Thyroid gland (tissue), 4 donors: ENCODE measurements at places on chromosomes 12 and 14.

GRCh38 chr12:117552971-117553370 lies 191.5 kb upstream of the NOS1 start:
- peak; percentile 27 for DNase-seq

GRCh38 chr12:21459474-21459873 lies 22.0 kb downstream of the PYROXD1 start:
- DNase-seq: no peak

GRCh38 chr12:125194987-125195386 lies 129.8 kb downstream of the AACS start:
- DNase-seq: no peak

DNA sequence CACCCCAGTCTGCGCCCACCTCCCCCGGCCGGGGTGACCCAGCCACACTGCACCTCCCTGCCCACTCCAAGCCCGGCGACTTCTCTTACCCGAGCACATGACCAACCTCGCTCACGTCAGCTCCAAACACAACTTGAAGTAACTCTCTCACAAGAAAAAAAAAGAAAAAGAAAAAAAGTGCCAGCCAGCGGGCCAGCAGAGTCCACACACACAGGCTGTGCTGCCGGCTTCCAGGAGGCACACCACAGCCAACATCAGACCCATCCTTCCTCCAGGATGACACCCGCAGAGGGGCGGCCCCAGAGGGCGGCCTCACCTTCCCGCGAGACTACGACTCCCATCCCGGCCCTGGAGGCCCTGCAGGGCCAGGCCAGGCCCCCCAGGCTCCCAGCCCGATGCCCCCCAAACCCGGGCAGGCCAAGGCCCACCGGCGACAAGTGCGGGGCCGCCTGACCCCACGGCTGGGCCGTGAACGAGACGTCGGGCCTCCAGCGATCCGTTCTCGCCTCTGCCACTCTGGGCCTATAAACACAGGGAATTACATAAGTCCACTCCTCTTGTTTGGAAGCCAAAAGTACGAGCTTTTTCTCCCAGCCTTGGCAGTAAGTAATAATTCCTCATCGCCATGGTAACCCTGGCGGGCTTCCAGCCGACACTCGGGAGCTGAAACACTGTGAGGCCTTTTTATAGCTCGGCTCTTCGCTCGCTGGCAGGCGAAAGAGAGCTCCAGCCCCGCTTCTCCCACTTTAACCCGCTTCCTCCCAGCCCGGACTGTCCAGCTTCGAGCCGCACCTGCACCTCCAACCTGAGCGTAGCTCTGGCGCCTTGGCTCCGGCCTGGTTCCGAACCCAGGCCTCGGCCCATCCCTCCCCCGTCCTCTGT lies 49.1 kb downstream of the NCOR2 start:
- peak; percentile 100 for DNase-seq

DNA sequence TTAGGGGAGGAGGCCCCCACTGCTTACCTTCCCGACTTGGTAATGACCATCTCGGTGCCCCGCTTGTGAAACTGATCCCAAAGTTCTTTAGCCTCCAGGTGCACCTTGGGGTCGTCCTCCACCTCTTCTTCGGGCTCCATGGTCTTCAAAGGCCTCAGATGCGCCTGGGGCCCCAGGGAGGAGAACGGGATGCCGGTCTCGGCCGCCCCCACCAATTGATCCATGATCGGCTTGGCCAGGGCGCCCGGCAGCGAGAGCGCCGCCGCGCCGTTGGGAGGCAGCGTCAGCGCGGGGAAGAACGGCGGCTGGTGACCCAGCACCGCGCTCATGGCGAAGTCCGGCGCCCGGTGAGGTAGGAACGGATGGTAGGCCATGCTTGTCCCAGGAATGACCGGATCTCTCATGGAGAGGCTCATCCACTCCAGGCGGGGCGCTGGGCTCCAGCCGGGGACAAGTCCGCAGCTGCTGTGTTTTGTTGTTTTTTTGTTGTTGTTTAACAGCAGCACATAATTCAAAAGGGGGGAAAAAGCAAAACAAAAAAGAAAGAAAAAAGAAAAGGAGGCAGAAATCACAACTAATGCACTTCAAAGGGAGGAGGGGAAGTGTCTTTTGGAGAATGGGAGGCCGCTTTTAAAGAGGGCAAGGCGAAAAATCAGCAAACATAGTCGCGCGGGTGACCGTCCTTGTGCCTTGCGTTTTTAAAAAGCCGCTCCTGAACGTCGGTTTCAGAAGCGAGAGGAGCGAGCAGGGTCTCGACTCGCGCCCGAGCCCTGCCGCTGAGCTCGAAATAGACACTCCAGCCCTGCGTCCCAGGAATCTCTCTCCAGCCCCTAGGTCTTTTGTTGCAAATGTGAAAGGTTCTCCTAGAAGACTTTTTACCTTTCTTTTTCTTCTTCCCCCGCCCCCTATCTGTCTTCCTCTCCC lies 928 bp downstream of the TBX3 start:
- no peak for DNase-seq

DNA sequence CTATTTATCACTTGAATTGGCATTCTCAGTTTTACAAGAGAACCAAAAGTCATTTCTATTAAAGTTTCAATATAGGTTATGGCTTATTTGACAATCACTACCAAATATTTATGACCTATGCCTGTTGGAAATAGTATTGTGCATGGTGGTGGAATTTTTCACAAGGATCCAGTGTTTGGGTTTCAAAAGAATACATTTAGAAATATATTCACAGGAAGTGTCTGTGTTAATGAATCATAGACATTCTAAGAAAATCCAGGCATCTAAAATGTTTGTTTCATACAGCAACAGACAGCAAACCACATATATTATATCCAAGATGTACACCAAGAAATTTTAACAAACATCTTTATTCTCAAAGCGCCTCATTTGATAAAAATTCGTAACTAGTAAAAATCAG lies 92.7 kb downstream of the MED13L start:
- no peak for DNase-seq

DNA sequence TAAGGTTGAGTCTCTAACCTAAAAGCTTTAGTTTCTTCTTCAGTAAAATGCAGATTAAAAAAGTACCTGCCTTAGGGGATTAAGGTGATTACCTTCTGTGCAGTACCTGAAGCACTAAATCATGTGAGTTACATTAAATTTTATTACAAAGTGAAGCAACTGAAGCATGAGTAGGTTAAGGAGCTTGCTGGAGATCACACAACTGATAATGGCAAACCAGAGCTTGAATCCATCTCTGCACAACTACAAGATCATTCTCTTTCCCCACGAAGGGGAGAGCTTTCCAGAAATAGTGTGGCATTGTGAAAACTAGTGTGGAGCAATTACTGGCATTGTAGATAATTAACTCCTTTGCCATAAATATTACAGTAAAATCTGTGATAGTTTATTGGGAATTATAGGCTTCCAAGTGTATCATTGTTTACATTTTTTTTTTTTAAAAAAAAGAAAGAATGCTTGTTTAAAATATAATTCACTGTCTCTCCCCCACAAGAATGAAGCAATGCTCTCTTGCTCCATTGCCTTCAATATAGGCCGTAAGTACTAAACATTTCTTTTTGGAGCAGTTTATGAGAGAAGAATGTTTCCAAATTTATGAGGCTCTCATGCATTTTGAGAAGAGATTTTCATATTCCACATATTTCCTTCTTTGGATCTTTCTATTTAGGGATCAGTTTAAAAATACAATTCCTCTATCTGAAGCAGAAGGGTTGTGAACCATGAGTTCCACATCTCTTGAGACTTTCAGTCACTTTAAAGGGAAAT lies 20.5 kb downstream of the SLC38A2 start:
- no peak for DNase-seq

GRCh38 chr12:40171501-40171900 lies 53.3 kb upstream of the LRRK2 start:
- no peak for DNase-seq

- no peak for DNase-seq
These were observed 1.7 kb upstream of the SIX6 start for GRCh38 chr14:60506985-60507829.

DNA sequence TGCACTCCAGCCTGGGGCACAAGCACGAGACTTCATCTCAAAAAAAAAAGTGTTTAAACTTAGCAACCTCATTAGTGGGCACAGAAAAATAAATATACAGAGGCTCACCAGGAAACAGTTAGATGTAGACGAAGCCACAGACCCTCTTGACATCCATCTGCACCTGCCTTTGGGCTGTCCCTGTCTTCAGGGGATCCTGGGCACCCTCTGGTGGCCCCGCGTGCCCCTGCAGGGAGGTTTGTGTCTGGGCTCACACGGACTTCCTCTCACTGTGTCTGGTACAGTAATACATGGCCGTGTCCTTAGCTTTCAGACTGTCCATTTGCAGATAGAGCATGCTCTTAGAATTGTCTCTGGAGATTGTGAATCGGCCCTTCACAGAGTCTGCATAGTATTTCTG lies 916.5 kb downstream of the TMEM121 start:
- DNase-seq: no peak

DNA sequence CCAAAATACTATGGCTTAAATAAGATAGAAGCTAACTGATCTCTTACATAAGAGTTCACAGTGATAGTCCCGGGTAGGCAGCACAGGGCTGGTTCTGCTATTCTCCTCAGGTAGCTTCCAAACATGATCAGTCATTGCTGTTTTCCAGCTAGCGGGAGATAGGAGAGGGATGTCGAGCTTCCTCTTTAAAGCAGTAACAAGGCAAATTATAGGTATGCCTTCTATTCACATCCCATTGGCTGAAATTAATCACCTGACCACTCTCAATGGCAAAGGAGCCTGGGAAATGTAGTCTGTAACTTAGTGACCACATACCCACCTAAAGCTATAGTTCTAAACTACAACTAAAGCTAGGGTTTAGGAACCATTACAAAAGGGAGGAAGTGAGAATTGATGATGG lies 34.5 kb upstream of the VRK1 start:
- DNase-seq: no peak

- no peak for DNase-seq
These were observed 175.7 kb upstream of the NUDT4 start for GRCh38 chr12:93201990-93202389.

DNA sequence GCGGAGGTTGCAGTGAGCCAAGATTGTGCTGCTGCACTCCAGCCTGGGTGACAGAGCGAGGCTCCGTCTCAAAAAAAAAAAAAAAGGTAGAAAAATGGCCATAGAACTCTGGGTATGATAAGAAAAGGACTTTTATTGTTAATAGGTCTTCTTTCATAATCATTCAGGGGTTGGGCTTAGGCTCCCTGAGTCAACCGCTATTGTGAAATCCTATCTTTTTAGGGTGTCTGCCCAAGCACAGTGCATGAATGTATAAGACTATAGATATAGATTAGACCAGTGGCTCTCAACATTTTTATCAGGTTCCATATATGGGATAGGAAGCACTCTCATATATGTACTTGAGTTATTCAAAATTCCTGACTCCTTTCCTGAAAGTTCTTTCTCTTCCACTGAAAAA lies 48.7 kb upstream of the USP15 start:
- no peak for DNase-seq

DNA sequence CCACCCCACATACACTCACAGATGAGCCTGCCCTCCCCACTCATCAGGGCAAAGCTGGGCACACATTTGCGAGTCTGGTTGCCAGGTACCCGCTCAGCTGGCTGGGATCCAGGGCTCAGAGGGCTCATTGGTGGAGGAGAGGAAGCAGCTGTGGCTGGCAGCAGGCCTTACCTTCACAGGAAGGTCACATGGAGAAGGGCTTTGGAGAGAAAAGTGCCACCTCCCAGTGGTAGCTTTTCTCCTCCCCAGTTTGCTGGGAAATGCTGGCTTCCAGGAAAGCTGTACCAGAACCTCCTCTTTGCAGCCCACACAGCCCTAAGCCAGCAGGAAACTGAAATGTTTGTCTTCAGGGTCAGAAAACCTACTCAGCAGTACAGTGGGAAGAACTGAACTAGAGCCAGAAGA lies 55.6 kb downstream of the LGMN start:
- peak; percentile 99 for DNase-seq

DNA sequence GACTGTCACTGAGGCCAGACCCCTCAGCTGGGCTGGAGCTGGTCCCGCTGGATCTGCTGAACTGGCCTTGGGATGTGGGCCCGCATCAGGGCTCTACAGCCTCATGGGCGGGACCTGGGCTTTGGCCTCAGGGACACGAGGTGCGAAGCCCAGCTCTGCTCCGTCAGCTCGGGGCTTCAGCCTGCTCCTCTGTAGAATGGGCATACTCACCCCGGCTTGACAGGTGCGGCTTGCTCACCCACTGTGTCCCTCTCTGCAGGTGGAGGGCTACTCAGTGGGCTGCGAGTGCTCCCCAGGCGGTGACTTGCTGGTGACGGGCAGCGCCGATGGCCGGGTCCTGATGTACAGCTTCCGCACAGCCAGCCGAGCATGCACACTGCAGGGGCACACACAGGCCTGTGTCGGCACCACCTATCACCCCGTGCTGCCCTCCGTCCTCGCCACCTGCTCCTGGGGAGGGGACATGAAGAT lies 57.6 kb downstream of the BEGAIN start:
- DNase-seq: no peak

DNA sequence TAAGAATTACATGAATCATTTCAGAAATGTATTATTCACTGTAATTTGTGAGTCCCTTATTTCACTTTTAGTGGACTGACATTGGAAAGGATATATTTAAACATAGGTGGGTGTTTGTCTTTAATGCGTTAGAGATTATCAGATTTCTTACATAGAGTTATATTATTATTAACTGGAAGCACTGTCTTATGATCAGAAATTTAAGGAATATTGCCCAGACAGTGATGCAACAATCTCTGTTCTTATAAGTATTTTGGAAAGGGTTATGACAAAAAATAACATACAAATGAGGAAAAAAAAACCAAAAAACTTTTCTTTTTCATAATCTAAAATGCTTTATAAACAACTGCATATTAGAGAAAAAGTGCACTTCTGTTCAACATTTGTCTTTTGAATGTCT lies 836.6 kb downstream of the SLC6A15 start:
- no peak for DNase-seq

GRCh38 chr14:23414254-23414653 lies 6.2 kb upstream of the MYH6 start:
- no peak for DNase-seq

GRCh38 chr12:93964936-93965335 lies 183.4 kb upstream of the PLXNC1 start:
- no peak for DNase-seq

- DNase-seq: peak; percentile 58
These were observed 159.8 kb upstream of the DAAM1 start for GRCh38 chr14:59028476-59029202.

- DNase-seq: no peak
These were observed 181.2 kb downstream of the PELI2 start for GRCh38 chr14:56299306-56299984.

- DNase-seq: peak; percentile 67
These were observed 107.3 kb downstream of the CRADD start for GRCh38 chr12:93784339-93785086.

GRCh38 chr12:125540580-125541204 lies 475.5 kb downstream of the AACS start:
- no peak for DNase-seq

DNA sequence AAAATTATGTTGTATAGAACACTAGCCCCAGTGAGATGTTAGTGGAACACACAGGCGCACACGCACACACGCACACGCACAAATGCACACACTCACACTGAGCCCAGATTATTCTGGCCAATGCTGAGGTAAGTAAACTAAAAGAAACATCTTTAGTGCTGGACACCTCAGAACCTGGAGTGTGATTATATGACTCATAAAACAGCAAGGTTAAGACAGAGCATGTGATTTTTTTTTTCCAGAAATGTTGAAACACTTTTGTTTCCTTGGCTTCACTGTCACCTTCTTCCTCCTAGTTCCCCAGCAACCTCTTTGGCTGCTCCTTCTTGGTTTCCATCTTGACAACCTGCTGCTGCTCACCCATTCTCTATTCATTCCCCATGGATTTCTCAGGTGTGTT lies 141.0 kb upstream of the ALG10B start:
- no peak for DNase-seq
